ENCODE measurements at places on chromosomes 4 and X.

- no peak for DNase-seq
Observed at GRCh38 chrX:118764122-118764521, 36.7 kb downstream of the IL13RA1 start.

- DNase-seq: no peak
Observed at GRCh38 chr4:76750716-76751115, 147.2 kb downstream of the SOWAHB start.

DNA sequence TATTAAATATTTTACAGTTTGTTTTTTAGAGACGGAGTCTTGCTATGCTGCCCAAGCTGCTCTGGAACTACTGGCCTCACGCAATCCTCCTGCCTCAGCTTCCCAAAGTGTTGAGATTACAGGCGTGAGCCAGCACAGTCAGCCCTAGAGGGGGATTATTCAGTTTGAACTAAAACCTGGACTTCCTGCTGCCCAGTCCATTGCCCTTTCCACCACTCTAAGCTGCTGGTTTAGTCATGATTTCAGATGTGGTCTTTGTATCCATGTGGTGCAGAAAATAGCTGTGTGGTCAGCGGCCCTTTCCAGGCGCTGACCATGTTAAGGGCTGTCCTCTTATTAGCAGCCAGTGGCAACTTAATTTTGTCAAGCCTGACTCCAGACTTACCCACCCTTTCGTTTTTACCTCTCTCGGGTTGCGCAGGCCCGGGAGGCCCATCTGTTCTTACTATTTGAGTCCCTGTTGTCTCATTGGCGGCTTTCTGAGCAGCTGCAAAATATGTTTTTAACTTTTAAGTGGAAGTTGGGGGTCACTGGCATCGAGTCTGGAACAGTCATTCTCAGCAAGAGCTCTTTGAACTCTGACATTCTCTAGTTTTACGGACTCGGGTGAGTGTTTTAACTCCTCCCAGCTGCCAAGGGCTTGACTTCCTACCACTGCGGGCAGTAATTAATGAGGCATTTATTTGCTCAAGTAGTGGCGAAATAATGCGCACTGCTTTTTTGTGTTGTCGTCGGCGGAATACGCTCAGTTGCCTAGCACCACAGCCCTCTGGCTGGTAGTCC lies 773 bp upstream of the VMA21 start:
- DNase-seq: no peak

- DNase-seq: no peak
Observed at GRCh38 chrX:20802036-20802435, 535.3 kb upstream of the RPS6KA3 start.

GRCh38 chr4:83556006-83556707 lies 20.2 kb downstream of the GPAT3 start:
- DNase-seq: no peak

DNA sequence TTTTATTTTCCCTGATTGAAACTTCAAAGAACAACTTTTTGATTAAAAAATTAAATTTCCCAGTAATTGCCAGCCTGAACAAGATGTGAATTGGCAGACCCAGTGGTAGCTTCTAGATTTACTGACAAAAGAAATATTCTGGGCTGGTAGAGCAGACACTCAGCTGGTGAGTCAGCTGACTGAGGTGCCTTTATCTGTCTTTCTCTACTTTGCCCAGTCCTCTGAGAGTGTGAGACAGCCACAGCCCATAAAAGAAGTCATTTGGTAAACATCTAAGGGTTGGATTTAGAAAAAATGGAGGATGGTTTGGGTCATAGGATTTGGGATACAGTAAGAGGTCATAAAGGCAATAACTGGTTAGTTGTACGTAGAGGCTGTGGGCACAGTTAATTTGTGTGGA lies 54.5 kb downstream of the CCSER1 start:
- no peak for DNase-seq

- no peak for DNase-seq
Observed at GRCh38 chr4:948936-949300, 16.7 kb downstream of the TMEM175 start.

- no peak for DNase-seq
Observed at GRCh38 chr4:46329118-46329976, 60.6 kb downstream of the GABRA2 start.

GRCh38 chrX:19824603-19825002 lies 62.8 kb downstream of the SH3KBP1 start:
- DNase-seq: peak; percentile 24

GRCh38 chr4:166839615-166840251 lies 394.6 kb downstream of the SPOCK3 start:
- no peak for DNase-seq

- DNase-seq: no peak
Observed at GRCh38 chr4:128590773-128591172, 218.7 kb upstream of the JADE1 start.

DNA sequence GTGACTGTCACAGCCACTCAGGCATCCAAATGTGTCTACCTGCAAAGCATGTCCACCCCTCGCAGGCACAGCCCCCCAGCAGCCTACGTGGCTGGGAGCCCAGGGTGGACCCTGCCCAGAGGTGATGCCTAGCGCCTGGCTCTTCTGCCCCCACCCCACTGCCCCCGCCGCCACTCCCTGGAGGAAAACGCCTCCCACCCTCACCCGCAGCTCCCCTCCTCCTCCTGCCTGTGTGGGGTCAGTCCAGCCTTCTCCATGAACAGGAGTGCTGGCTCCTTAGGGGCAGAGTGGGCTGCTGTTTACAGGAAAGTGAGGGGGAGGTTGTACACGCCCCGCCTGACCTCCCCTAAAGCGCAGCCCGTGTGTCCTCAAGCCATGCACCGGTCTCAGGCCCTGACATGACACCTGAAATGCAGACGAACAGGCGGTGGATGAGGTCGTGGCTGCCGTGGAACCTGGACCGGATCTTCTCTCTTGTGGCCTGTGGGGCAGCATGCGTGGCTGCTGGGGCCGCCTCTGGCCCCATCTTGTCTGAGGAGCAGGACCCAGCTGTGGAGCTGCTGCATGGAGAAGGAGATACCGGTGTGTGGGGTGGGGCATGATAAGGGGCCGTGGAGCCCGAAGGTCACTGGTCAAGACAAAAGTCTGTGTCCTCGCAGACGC lies 11.9 kb upstream of the MXD4 start:
- no peak for DNase-seq

DNA sequence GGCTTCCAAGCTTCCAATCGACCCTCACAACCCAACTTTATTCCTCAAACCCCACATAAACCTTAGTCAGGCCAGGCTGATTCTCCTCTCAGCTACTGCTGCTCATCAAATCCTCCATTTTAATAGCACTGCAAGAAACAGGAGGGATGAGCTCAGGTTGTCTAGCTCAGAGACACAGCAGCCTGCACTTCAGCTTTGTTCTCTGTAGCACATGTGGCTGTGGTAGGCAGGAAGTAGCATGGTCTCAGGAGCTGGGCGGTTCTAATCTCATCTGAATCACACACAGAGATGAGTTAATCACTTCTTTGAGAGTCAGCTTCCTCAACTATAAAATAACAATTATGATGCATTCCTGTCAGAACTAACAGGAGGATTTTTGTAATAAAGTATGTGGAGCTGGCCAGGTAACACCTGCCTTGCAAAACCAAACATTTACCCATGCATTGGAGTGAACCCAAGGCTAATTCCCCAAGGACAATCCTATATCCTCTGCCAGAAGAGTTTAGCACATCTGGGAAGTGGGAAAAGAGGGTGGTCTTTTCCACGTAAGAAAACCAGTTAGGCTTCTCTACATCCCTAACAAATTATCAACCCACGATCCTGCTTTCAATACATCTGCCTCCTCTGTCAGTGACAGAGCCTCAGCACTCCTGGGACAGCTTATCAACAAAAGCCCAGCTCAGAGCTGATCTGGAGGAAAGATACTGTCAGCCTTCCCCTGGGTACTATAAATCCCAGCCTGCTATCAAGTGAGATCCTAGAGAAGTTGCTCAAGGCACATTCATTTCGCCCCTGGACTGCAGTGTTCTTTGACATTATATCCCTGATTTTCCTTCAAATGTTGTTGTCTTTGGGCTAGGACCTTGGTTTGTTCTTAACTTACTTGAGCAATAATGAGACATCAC lies 32.8 kb downstream of the ELOVL6 start:
- peak; percentile 35 for DNase-seq

DNA sequence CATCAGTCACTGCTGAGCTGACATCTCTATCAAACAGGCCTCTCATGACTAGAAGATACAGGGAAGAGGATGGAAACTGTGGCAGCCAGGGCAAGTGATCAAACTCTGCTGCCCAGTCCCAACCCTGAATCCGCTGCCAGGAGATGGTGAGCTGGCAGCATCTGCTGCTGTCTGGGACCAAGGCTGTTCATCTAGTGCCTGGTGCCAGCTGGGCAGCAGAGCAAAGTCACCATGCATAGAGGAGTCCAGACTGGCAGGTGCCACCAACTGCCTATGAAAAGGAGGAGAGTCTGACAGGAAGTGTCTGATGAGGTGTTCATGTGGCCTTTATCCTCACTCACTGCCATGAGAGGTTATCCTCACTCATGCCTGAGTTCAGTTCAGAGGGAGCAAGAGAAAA lies 518.9 kb downstream of the MID1IP1 start:
- DNase-seq: no peak

- DNase-seq: no peak
Observed at GRCh38 chr4:101142259-101142658, 205.1 kb downstream of the PPP3CA start.

- DNase-seq: no peak
Observed at GRCh38 chr4:86354390-86354789, 5.5 kb downstream of the MAPK10 start.

DNA sequence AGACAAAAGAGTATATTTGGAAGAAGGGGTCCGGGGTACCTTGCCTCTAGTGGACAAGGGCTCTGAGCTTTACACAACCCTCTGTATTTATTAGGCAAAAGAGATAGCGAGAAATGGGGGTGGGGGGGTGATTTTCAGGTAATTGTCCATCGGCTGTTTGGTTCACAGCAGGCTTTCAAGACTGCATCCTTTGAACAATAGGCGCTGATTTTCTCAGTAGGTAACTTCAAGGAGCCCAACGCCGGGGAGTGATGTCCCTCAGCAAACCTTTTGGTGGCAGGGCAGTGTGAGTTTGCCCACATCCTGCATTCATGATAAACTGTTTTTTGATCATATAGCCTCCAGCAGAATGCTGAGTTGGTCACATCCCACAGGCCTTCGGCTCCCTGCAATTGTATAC lies 61.6 kb downstream of the KDM5C start:
- DNase-seq: no peak

- no peak for DNase-seq
Observed at GRCh38 chr4:85968945-85969819, 390.7 kb downstream of the MAPK10 start.

DNA sequence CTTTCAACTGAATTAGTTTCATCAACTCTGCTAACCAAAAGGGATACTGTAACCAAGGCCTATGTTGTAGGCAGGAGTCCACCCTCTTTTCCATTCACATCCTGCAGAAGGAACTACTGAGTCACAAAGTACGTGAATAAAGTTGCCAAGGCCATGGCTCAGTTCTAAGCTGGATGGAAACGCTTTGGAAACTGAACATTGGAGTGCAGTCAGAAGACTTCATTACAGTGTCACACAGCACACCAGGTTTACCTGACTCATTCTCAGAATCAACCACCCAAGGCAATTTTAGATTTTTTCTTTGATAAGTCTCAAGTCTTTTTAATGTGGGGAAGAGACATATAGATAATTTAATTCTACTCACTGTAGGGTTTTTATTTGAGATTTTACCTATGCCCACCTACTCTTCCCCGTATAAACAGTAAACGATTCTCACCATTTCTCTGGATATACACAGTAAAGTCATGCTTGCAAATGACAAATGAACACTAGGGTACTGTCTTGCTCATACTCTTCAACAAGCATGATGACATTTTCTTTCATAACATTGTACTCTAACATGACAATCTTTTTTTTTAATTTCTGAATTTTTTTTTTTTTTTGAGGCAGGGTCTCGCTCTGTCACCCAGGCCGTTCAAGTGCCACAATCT lies 58.9 kb upstream of the RBM47 start:
- DNase-seq: no peak

- DNase-seq: no peak
Observed at GRCh38 chr4:161186012-161186411, 977.8 kb downstream of the FSTL5 start.

DNA sequence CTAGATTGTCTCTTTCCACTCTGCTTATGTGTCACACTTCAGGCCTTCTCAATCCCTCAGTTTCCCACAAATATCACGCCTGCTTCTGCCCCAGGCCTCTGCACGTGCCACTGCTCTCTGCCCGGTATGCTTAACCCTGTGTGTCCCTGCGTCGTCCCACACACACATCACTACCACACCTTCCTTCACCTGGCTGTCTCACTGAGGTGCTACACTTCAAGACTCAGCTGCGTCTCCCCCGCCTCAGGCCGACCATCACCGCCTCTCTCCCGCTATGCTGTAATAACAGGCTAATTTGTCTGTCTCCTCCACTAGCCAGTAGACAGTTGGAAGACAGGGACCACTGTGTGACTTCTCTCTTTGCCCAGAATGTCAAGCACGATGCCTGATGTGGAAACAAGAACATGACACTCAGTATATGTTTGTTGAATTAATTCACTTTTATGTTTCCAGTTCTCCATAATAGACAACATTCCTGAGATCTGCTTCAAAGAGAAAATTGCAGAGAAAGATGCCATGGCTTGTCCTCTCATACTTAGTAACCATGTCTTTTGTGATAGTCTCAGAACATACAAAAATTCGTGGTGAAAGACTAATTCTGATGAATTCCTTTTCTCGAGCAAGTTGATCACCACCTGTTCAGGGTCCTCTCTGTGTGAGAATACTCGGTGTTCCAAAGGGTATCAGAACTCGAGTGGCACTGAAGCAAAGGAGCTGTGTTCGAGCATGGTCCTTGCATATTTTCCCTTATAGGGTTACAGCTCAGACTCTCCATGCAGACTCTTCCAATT lies 54.2 kb downstream of the AFAP1 start:
- no peak for DNase-seq

- no peak for DNase-seq
Observed at GRCh38 chr4:39636531-39637184, 2.0 kb downstream of the SMIM14 start.

- no peak for DNase-seq
Observed at GRCh38 chr4:108255203-108255747, 86.5 kb upstream of the LEF1 start.

GRCh38 chr4:76233529-76233928 lies 18.0 kb upstream of the FAM47E start:
- no peak for DNase-seq

DNA sequence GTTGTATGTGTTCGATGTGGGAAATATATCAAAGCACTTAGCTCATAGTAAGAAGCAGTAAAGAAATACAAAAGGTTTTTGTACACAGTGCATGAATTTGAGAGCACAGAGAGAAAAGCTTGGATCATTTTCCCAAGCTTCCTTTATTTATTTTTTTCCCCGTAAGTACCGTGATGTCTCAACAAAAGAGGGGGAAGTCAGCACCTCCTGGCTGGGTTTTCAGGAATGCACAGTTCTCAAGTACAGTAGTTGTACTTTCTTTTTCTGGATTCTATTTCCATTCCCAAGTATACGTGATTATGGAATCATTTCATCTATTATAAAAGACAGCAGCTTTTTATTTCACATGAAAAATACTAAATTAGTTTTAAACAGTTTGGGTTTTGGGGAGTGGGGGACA lies 171.5 kb upstream of the EDNRA start:
- DNase-seq: no peak

GRCh38 chrX:148700021-148700420 lies 199.6 kb downstream of the AFF2 start:
- no peak for DNase-seq

- peak; percentile 5 for DNase-seq
Observed at GRCh38 chrX:45710081-45710801, 509.6 kb upstream of the DIPK2B start.

- no peak for DNase-seq
Observed at GRCh38 chr4:161208564-161208963, 955.2 kb downstream of the FSTL5 start.

GRCh38 chrX:104008831-104009230 lies 4.7 kb downstream of the H2BW1 start:
- DNase-seq: no peak

Data from stimulated activated CD8-positive, alpha-beta memory T cell treated with anti-CD3 and anti-CD28 coated beads, Interleukin-12 subunit alpha, Interleukin-12 subunit beta, amount 100 ng/mL, for 4 hours (primary cell).